NCI-H2171 treated with DMSO at 0.1 percent for 48 hours (cell line): ENCODE measurements at places on chromosomes 1 and 21.

DNA sequence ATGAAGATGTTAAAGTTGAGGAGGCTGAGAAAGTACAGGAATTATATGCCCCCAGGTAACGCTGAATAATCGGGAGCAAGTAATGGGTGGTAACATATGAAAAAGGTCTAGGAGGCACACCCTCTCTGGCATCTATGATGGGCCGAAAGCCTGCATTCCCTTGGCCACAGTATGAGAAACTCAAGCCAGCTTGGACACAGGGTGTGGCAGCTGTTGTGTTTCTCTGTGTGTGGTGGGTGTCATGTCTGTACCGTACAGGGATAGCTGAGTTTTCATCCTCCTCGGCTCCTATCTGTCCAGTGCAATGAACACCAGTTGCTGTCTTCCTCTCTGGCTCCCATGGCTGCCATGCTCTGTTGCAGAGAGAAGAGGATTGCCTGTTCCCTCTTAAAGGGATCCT, 32.9 kb downstream of the NBPF3 start:
- DNase-seq = no peak

DNA sequence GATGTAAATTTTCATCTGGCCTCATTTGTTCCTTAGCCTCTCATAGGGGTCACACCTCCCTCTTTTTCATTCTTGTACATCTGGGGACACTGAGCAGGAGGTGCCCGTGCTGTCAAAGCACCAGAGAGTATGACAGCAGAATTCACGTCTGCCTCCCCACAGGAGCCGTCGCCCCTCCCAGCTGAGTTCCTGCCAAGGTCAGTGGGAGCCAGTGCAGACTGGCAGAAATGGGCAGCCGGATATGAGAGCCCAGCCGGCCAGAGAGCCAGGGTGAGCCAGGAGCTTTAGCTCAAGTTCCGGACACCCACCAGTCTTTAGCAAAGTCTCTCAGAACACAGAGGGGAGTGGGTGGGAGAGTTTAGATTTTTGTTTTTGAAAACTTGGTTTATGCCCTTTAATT, 21.9 kb downstream of the GPR137B start:
- no peak for DNase-seq

- no peak for DNase-seq
Observed at GRCh38 chr1:114040273-114041015, 61.2 kb downstream of the OLFML3 start.

- DNase-seq = no peak
Observed at GRCh38 chr21:44872323-44872648, 1.2 kb downstream of the PTTG1IP start.

DNA sequence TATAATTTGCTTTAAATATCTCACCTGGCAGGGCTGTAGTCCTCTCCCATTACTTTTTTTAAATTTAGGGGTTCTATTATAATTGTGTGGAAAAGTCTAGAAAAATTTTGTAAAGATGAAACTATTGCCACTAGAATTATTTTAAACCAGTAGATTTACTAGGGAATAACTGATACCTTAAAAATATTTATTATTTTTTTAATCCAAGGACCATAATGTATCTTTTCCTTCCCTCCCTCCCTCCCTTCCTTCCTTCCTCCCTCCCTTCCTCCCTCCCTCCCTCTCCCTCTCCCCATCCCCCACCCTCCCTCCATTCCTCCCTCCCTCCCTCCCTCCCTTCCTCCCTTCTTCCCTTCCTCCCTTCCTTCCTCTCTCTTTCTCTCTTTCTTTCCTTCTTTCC, 90.5 kb downstream of the DNM3 start:
- no peak for DNase-seq

- DNase-seq = peak; percentile 74
Observed at GRCh38 chr1:31155216-31155806, 84.4 kb downstream of the NKAIN1 start.

DNA sequence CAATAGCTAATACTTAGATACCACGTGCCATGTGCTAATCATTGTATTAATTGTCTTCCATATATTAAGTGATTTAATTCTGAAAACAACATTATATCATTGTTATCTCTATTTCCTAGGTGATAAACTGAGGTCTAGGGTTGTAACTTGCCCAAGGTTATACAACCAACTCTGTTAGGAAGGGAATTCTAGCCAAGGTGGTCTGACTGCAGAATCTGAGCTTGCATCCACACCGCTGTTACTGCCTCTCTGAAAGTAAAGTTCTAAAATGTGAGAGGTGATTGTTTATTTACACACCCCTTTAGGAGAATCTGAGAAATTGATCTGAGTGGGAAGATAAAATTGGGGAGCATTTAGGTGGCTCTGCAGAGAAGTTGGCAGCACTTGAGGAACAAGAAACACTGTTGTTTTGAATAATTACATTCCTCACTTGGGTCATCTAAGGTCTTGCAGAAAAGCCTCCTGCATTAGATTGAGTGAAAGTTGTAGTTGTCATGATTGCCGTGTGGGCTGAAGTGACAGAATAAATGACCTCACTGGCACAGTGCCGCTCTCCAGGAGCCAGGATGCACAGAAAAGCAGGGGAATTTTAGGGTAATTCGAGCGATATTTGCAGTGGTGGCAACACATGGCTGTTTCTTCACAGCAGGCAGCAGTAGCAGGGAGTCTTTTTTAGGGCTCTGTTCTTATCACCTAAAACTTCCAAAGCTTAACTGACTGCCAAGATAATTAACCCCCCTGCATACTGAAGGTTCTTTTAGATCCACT, 121.7 kb downstream of the ADGRL4 start:
- DNase-seq = no peak

DNA sequence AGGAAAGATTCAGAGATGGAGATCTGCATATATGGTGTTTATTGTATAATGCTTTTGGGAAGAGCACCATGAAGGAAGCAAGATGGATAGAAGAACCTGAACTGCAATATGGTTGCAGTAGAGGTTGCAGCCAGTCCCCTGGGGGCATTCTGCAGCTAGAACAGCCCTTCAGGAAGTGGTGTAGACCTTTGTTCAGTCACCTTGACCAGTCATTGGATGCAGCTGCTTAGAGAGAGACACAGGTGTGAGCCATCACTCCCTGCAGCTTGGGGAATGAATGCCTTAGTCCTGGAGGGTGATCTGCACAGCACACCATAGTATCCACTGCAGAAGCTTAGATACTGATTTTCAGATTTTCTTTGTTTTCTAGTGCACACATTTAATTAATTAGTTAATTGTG, 42.3 kb downstream of the NEK7 start:
- no peak for DNase-seq

DNA sequence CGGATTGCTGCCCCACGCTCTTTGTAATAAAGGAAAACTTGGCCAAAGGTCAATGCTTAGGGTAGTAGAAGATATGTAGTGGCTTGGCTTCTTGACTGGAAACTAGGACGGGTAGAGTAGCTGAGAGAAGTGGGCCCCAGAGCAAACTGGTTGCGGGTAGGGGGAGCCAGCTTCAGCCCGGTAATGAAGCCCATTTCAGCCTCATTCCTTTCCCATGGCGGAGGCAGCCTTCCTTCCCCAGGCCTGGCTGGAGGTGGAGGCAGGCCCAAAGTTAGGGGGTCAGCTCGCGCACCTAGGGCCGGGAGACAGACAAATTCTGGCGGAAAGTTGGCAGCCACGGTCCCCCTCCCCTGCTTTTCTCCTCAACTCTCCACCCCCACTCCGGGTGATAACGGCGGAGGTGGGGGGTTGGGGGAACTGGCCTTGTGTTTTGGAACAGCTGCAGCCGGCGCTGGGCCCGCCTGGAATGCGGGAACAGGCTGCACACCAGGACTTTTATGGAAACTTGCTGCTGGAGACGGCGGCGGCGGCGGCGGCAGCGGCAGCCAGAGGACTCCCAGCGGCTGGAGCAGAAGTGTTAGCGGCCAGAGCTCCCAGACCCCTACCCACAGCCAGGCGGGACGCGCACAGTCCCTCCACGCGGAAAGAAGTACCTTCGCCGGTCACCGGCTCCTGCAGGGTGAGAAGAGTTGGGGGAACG, at the start of gene NEXN:
NEXN (plus strand) TSS at position 544 of the 700 bp plus-strand sequence. CDS start 27,483 bp downstream, outside the sequence.
- DNase-seq = peak; percentile 12

DNA sequence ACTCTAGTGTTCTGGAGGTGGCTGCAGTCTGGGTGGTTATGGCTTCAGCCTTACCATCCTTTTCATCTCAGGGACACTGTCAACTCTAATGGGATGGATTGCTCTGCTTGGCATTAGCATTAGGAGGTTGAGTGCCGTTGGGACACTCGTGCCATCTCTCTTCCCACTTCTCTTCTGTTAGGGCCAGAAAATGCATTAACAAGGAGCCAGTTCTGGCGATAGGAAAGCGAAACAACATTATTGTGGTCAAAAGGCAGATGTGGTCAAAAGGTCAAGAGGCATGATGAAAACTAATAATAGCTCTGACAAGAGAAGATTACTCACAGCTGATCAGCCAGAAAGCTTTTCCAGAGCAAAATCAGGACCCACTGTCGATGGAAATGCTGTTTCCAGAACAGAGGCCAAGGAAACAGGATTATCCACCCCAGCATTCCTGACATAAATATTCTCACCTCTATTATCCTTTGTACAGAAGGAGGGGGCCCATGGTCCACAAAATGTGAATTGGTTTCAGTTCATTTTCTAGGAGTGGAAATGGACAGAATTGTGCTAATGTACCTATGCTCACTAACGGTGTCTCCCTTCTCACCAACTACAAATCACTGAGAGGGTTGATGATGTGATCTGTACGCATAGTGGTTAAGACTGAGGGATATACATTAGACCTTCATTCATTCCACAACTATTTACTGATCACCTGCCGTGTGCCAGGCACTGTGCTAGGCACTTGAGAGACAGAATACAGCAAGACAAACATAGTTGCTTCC, 72.0 kb downstream of the ST6GALNAC5 start:
- no peak for DNase-seq

GRCh38 chr1:110672001-110672752, 2.6 kb downstream of the KCNA3 start:
- DNase-seq = peak; percentile 23
